ENCODE measurements at places on chromosomes 11 and 22.

GRCh38 chr11:68137833-68138232, 16.6 kb upstream of the CHKA start:
- DNase-seq, result no peak

DNA sequence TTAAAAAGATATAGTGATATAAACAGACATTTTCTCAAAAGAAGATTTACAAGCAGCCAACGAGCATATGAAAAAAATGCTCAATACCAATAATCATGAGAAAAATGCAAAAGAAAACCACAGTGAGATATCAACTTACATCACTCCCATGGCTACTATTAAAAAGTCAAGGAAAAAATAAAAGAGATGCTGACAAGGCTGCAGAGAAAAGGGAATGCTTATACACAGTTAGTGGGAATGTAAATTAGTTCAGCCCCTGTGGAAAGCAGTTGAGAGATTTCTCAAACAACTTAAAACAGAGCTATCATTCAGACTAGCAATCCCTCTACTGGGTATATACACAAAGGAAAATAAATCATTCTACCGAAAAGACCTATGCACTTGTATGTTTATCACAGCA, 97.1 kb upstream of the CARD18 start:
- no peak for DNase-seq

GRCh38 chr11:59272771-59273372, 60.1 kb upstream of the MPEG1 start:
- no peak for DNase-seq

DNA sequence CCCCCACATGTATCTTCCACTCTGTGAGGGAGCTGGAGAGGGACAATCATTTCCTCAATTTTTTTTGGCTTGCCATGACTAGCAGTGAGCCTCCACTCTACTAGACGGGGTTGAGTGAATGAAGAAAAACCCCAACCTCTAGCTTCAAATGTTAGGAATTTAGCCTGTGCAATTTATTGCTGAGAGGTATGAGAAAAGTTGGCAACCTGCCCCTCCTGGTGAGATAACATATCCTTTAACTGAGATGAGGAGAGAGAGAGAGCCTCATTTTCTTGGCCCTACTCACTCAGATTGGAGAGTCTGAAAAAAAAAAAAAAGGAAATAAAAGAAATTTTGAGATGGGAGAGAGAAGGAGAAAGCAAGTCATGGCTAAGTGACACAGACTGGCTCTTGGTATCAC, 218.2 kb upstream of the CARD18 start:
- DNase-seq, result no peak

GRCh38 chr11:34825315-34825669, 90.9 kb downstream of the APIP start:
- DNase-seq, result no peak

GRCh38 chr11:76115555-76115954, 90.7 kb downstream of the WNT11 start:
- DNase-seq, result no peak

DNA sequence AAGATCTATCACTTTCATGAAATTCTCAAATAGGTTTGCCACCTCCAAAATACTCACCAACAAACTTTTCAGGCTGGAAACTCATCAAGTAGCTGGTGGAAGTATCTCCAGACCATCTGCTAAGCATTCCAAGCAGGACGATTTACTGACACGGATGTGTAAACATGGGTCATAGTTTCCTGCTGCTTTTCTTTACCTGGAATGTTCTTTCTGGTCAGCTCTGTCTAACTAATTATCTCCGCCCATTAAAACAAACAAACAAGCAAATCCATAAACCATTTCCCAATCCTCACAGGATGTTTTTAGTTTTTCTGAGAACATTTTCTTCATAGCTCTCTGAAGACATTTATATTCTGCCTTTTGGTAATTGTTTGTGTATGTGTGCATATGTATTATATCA, 397.0 kb downstream of the METTL15 start:
- DNase-seq, result no peak

DNA sequence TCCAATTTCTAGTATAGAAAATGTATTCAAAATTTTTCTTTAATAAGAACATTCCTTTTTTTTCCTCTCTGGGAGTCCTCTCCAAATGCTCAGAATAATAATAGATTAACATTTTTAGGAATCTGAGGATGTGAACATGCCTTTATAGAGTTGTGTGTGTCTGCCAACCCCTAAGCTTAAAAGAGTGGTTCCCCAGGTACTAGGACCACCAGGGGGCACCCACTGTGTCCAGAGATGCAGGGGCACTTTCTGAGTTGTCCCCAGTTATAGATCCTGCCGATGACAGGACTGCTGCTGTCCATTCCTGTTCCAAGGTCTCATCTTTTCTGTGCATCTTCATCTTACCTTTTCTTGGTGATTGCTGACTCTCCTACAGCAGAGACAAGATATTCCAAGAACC, 27.0 kb upstream of the MICAL2 start:
- DNase-seq, result no peak

GRCh38 chr11:6249770-6250555, 9.7 kb upstream of the CCKBR start:
- DNase-seq, result no peak

GRCh38 chr11:123796226-123796625, 9.9 kb downstream of the OR6M1 start:
- DNase-seq, result no peak

DNA sequence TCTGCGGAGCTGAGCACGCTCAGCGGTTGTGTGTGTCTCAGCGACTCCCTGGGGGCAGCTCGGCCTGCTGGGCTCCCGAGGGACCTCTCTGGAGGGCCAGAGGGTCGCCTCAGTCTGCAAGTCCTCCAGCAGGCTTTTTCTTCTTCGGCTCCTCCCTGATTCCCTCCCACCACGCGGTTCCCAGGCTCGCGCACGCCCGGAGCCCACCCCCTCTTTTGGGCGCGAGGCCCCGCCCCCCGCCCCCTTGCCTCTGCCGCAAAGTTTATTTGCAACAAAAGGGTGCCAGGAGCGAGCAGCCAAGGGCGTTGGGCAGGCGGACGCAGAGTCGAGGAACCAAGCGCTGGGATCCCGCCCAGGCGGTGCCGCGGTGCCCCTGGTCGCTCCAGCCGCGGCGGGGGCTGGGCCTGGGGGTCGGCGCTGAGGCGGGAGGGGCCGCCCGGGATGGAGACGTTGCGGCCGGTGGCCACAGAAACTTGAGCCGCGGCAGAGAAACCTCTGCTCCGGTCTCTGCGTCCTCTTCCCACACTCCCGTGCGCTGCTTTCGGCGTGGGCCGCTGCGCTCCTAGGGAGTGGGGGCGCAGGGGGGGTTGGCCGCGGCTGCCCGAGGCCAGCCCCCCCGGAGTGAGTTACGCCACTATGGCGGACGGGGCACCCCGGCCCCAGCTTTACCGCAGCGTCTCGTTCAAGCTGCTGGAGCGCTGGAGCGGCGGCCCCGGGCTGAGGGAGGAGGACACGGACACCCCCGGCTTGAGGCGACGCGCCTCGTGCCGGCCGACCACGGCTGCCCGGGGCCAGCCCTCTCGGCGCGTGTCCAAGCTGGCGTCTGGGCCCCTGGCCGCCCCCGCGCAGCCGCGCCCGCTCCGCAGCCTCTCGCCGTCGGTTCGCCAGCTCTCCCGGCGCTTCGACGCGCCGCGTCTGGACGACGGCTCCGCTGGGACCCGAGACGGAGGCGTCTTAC, at the start of gene ARHGEF17:
TSS of gene ARHGEF17 (plus strand) at position 274 of the 958 bp plus-strand sequence. CDS start at position 637, 363 bp downstream.
- peak; percentile 10 for DNase-seq

DNA sequence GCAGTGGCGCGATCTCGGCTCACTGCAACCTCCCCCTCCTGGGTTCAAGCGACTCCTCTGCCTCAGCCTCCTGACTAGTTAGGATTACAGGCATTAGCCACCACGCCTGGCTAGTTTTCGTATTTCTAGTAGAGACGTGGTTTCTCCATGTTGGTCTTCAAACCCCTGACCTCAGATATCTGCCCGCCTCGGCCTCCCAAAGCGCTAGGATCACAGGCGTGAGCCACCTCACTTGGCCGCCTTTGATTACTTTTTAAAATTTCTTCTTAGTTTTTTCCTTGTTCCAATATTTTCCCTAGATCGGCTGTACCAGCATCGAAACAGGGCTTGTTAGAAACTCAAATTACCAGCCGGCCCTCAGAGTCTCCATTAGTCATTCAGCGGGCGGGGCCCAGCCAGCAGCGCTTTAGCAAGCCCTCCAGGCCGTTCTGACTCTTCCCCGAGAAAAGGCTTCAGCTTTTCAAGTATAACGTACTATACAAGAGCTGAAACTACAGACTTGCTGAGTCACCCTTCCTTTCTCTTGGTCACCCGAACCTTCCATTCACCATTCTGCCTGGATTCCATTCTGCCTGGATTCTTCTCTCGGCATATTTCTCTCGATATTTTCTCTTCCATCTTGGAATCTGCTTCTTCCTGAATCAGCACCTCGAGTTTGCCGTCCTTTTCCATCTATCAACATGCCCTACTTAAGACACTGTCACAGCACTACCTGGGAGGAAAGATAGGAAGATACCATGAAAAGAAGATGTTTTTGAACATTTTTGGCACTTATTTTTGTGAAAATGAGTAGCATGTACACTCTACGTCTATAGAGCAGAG, 6.7 kb upstream of the CAPRIN1 start:
- no peak for DNase-seq

DNA sequence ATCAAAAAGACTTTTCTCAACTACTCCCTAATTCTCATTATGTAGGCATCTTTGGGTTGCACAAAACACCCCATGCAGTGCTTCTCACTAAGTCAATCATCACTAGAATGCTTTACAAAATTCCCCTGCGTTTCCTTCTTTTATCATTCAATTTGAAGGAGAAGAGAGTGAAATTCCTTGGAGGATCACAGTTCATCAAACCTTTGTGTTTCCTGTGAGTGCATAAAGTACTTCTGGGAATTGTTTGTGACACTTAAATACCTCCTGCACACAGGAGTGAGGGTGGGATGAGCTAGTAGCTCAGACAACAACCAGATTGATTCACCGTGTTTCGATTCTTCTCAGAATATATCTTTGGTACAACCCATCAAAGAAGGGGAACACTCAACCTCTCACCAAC, 3.7 kb upstream of the OR5AR1 start:
- DNase-seq, result no peak

- DNase-seq, result no peak
These were observed 385.9 kb downstream of the INSC start for GRCh38 chr11:15500643-15501042.

- peak; percentile 54 for DNase-seq
These were observed at the start of gene TMEM25 for GRCh38 chr11:118530683-118531596. Gene TMEM25, plus strand, starts transcription at chr11:118531192. Its CDS starts 610 bp downstream, at chr11:118531802.

GRCh38 chr11:1559111-1559951, 12.7 kb downstream of the DUSP8 start:
- DNase-seq, result no peak
